ENCODE measurements at places on chromosomes 4 and X. TPM values are rescaled to one million over a fixed set of nuclear protein-coding genes. Genes with fewer than 3 reads are reported as not detected.

- no peak overlapping the region for H3K4me3 ChIP-seq
- no peaks in the 10 kb centered on the region for H3K27me3 ChIP-seq
- no peaks in the 10 kb centered on the region for H3K36me3 ChIP-seq
- H3K4me1 ChIP-seq: no peaks in the 10 kb centered on the region
- no peak overlapping the region for H3K27ac ChIP-seq
- no peak for DNase-seq
Measured at GRCh38 chrX:150226223-150226965, 136.7 kb upstream of the MAMLD1 start.

DNA sequence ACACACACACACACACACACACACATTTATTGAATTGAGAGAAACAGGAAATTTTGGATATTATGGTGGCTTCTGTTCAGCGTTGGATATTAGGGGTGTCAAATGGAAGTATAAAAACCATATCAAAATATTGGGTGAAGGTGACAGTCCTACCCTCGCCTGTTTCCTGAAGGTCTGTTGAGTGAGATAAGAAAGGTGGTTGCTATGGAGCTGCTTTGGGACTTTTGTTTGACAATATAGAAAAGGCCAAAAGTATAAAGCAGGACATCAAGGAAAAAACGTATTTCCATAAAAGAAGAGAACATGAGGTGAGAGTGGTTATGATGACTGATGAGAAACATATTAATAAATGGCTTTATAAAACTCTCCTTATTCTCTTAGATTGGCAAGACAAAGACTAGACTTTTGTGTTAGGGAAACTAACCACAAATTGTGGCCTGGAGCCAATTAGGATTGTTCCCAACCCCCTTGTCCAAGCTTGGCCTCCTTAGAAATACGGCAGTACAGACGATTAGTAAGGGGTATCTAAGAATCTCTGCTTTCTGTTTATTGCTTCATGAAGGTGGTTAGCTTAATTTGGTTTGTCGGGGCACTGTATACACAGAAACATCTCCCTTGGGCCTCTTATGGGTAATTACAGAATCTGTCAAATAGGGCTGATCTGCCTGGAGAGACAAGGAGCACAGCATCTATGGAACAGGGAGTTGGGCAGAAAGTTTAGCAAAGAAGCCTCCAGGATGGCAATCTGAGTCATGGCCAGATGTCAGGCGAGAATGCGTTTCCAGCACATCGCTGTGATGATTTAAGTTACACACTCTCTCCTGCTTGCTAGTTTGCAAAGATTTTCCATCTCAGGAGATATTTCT lies 198.0 kb downstream of the CBR4 start:
- no peak overlapping the region for H3K27ac ChIP-seq
- H3K4me1 ChIP-seq: peaks cover 7% of the 10 kb centered on the region
- no peaks in the 10 kb centered on the region for H3K36me3 ChIP-seq
- no peaks in the 10 kb centered on the region for H3K27me3 ChIP-seq
- H3K4me3 ChIP-seq: no peak overlapping the region
- no peak for DNase-seq

The COL4A6 gene
- total RNA-seq: 9.9 TPM

DNA sequence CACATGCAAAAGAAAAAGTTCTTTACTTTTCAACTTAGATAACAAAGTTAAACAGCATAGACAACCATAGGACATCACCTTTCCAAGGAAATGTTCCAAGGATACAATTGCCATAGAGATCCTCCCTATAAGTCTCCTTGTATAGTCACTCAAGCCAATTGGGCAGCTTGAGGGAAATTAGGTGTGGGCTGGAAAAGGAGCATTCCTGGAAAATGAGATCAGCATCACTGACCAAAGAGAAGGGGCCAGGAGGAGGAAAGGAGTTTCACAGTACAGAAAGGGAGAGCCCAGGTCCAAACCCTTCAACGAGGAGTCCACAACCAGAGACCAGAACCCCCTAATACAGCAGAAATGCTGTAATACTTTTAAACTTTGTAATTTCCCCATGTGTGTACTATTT lies 91.5 kb upstream of the PPARGC1A start:
- no peaks in the 10 kb centered on the region for H3K27me3 ChIP-seq
- H3K4me1 ChIP-seq: no peaks in the 10 kb centered on the region
- no peak overlapping the region for H3K4me3 ChIP-seq
- H3K27ac ChIP-seq: no peak overlapping the region
- DNase-seq: no peak
- H3K36me3 ChIP-seq: no peaks in the 10 kb centered on the region

GRCh38 chrX:122187069-122187713 lies 996.9 kb upstream of the GRIA3 start:
- no peak for DNase-seq
- no peaks in the 10 kb centered on the region for H3K4me1 ChIP-seq
- no peak overlapping the region for H3K4me3 ChIP-seq
- H3K27me3 ChIP-seq: no peaks in the 10 kb centered on the region
- H3K36me3 ChIP-seq: no peaks in the 10 kb centered on the region

The RHOH gene
- total RNA-seq: 7.2 TPM

DNA sequence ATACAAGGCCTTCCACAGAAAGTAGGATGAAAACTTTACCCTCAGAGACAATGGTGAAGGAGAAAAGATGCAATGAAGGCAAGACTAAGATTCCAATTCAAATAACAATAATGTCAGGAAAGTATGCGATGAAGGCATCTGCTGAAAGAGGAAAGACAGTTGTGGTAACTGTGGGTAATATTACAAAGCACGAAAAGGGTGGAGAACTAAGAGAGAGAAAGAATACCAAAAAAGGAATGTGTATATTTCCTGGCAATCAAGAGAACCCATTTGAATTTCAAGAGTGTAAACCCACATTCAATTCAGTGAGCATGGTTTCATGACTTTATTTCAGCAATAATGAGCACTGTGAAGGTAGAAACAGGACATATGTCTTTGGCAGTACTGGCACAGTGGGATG lies 225.5 kb downstream of the PALLD start:
- no peak overlapping the region for H3K4me3 ChIP-seq
- H3K36me3 ChIP-seq: no peaks in the 10 kb centered on the region
- H3K4me1 ChIP-seq: peaks cover 13% of the 10 kb centered on the region
- no peak overlapping the region for H3K27ac ChIP-seq

- no peaks in the 10 kb centered on the region for H3K36me3 ChIP-seq
- H3K4me1 ChIP-seq: no peaks in the 10 kb centered on the region
- no peak overlapping the region for H3K27ac ChIP-seq
- DNase-seq: no peak
- H3K4me3 ChIP-seq: no peak overlapping the region
Measured at GRCh38 chrX:105013719-105014118, 206.8 kb downstream of the TEX13A start.

The SORBS2 gene
- total RNA-seq: 2,103 TPM

DNA sequence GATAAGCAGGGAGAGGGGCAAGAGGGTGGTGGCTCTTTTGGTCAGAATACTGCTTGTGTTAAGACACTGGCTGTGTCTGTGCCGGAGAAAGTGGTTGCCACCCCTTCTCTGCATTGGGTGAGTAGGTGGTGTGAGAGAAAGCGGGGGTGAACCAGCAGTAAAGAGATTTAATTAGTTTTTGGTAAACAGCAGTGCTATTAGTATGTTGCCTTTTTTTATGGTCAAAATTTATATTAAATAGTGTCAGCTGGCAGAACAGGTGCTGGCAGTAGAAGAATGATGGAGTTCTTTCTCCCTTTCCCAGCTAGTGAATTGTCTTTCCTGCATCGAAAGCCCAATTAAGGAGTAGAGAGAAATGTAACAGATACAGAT lies 181.6 kb downstream of the LARP7 start:
- H3K4me1 ChIP-seq: no peaks in the 10 kb centered on the region
- H3K27ac ChIP-seq: peak overlapping the region; percentile 48
- DNase-seq: no peak
- no peaks in the 10 kb centered on the region for H3K27me3 ChIP-seq

GRCh38 chrX:39227371-39227770 lies 426.1 kb downstream of the MID1IP1 start:
- H3K27me3 ChIP-seq: peaks cover 51% of the 10 kb centered on the region
- no peak overlapping the region for H3K4me3 ChIP-seq
- no peak for DNase-seq
- no peaks in the 10 kb centered on the region for H3K36me3 ChIP-seq
- no peak overlapping the region for H3K27ac ChIP-seq

DNA sequence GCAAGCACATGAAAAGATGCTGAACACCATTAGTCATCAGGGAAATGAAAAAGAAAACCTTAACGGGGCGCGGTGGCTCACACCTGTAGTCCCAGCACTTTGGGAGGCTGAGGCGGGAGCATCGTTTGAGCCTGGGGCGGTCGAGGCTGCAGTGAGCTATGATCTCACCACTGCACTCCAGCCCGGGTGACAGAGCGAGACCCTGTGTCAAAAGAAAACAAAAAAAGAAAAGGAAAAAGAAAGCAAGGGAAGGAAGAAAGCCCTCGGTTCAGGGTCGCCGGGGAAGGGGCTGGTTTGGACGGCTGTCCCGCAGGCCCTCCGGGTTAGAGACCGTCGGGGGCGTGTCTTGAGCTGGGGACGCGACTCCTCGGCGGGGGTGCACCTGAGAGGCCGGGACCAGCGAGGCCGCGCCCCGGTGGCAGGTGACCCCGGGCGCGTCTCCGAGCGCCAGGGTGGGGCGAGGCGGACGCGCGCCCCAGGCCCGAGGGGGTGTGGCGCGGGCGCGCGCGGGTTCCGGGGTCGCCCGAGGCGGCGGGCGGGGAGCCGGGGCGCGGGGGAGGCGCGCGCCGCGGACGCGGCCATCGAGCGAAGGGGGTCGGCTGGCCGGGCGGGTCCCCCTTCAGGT lies 478 bp upstream of the PLXNA3 start:
- no peaks in the 10 kb centered on the region for H3K27me3 ChIP-seq
- H3K27ac ChIP-seq: peak overlapping the region; percentile 64
- peak; percentile 9 for DNase-seq
- H3K36me3 ChIP-seq: no peaks in the 10 kb centered on the region

The BEX2 gene
- total RNA-seq: 1.1 TPM

DNA sequence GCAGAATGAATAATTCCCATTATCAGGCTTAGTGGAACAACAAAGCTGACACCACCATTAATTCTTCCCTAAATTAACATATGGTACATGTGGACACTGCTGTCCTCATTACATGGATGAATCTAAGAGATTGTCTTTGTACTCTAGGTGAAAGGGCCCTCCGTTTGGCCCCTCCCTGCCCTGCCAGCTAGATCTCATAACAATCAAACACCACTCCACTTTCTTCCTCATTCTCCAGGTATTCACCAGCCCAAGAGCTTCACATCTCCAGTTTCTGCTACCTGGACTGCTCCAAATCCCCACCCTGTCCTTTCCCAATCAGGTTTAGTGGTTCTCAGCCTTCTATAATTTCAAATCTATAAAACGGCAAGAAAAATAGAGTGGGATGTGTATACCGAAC lies 3.8 kb downstream of the HSD17B11 start:
- no peak overlapping the region for H3K27ac ChIP-seq
- H3K4me1 ChIP-seq: peaks cover 7% of the 10 kb centered on the region
- DNase-seq: no peak

DNA sequence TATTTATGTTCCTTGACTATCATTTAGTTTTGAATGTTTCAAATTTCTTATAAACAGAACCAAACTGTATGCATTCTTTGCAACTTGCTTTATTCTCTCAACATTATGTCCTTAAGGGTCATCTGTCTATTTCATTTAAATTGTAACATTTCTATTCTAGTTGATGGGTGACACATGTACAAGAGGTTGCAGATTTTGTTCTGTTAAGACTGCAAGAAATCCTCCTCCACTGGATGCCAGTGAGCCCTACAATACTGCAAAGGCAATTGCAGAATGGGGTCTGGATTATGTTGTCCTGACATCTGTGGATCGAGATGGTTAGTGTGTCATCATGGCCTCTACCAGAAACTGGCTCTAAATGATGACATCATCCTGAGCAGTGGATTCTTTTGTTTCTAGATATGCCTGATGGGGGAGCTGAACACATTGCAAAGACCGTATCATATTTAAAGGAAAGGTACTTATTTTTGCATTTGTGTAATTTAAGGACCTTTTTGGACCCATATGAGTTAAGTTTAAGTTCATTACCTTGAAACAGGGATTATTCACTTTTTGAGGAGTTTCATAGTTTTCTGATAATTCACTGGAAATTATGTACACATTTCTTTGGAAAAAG lies 6.1 kb downstream of the LIAS start:
- DNase-seq: no peak
- no peaks in the 10 kb centered on the region for H3K4me1 ChIP-seq
- H3K27me3 ChIP-seq: no peaks in the 10 kb centered on the region

Data from heart right ventricle (tissue), 16 donors.